ENCODE measurements at places on chromosomes 4 and X.
A peak's percentile ranks its signal among the peaks of the same experiment; 100 is the strongest.

GRCh38 chrX:41728125-41728524, 4.1 kb downstream of the GPR82 start:
- DNase-seq, result no peak

DNA sequence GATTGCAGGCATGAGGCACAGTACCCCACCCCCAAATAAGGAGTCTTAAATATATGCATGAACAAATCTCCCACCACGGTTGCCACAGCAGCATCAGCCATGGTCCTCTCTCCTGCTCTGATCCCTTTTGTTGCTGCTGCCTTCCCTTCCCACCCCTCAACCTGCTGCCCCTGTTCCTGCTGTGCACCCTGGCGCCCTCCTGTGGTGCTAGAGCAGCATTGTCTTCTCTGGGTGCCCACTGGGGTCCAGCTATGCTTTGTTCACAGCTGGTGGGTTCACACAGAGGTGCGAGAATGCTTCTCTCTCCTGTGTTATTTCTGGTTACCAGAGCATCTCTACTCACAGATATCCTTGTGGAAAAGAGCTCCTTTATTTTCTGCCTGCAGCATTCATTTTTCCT, 116.2 kb downstream of the GATB start:
- no peak for DNase-seq

- DNase-seq, result no peak
These were observed 37.2 kb upstream of the PTPN13 start for GRCh38 chr4:86556791-86557415.

- peak; percentile 93 for DNase-seq
These were observed 162.3 kb upstream of the MAMLD1 start for GRCh38 chrX:150200820-150201287.

DNA sequence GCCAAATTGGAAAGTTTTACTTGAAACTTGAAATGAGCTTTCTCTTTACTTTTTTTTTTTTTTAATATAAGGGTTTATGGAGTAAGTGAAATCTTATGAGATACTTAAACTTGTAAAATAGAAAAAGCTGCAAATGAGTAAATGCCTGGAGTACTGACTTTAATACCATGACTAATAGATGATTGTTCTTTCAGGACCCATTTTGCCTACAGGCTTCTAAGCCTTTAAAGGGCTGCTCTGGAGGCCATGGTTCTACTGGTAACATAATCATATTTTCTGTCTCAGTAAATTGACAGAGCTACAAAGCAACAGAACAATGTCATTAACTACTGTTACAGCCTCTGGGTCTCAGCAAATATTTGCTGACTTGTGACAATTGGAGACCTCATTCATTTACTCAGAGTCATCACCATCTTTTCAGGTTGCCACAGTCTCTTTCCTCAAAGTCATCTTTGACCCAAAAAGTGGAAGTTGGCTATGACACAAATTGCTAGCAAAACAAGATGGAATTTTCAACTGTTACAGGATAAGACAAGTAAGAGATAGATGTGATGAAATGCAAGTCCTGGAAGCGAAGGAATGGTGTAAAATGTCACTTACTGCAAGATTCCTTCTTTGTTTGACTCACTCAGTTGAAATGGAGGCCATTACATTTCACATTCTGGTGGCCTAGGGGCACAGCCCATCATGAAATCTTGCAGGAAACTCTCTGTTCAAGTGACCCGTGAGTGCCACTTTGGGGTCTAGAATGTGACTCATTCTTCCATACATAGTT, 132.7 kb downstream of the BTC start:
- no peak for DNase-seq

GRCh38 chr4:20478412-20478811, 221.8 kb upstream of the PACRGL start:
- no peak for DNase-seq

DNA sequence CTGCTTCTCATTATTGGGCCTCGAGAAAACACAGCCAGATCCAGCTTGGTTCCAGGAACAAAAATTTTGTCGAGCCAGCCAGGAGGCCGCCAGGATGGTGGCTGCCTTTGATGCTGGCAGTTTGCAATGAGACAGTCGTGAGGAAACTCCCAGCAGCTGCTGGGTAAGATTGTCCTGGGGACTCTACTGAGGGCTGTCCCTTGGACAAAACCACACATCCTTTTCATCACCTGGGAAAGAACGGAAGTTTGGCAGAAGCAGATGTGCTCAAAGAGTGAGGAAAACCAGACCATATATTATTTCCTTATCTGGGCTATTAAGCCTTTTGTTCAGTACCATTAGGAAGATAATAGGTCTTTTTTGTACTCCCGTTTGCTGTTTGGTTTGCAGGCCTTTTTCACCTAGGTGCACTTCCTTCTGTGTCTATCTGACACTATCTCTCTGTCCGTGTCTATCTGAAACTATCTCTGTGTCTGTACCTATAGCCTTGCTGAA, 13.4 kb upstream of the PAPSS1 start:
- DNase-seq, result no peak

- DNase-seq, result no peak
These were observed 507.1 kb downstream of the CENPC start for GRCh38 chr4:67038228-67038566.

DNA sequence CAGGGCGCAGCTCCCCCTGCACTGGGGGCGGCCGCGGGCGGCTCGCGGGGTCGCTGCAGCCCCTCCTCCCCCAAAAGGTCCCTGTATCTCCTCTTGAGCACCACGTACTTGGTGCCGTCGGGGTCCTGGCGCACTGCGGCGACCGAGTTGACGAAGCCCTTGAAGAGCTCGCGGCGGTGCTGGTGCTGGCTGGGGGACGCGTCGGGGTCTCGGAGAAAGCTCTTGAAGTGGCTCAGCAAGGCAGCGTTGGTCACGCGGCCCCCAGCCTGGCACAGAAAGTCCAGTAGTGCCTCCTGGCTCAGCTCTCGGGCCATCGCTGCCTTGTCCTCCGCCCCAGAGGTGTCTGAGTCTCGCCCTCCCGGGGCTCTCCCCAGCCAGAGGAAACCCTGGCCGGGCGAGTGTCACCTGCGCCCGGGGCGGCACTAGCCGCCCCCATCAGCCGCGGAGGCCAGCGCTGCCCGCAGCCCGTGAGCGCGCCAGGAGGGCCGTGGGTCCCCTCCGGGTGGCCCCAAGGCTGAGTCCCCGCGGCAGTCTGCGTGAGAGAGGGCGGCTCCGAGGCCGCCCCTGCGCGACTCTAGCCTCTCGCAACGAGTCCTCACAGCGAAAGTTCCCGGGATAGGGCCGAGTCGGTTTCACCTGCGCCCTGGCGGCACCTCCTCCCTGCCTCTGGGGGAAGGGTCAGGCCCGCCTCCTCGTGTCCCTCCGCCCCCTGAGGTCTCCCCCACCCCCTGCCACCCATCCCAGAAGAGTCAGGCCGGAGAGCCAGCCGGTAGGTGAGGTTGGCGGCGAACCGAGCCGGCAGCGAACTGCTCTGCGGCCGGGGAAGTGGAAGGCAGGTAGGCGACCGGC, at the start of gene SOWAHB:
Gene SOWAHB (minus strand): TSS at position 609 of the 849 bp plus-strand sequence. CDS start 295 bp downstream, at position 314.
- DNase-seq, result no peak

DNA sequence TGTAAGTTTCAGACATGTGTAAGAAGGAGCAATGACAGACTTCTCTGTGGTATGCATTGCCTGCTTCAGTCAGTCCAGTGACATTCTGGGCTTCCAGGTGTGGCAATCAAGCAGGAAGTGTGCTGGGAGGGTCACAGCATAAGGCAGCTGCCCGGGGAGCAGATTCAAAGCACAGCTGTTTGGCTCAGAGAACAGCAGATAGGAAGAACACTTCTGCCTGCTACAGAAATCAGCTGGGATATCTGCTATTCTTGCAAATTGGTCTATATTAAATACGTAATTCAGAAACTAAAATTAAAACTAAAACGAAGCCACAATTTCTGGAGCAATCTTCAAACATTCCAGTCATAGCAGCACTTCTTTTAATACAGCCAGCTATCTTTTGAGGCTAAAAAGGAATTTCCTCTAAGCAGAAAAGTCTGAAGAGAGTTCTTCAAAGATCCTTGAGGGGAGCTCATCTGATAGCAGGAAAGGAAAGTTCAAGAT, 47.5 kb upstream of the GALNT7 start:
- no peak for DNase-seq

GRCh38 chr4:20044502-20044911, 207.2 kb upstream of the SLIT2 start:
- peak; percentile 38 for DNase-seq
